ENCODE measurements at places on chromosomes 3 and 15.
A peak's percentile ranks its signal among the peaks of the same experiment; 100 is the strongest.

GRCh38 chr3:67215690-67216089, 217.6 kb downstream of the KBTBD8 start:
- no peak for DNase-seq

GRCh38 chr15:52567871-52568600, 794 bp downstream of the ARPP19 start:
- peak; percentile 58 for DNase-seq

DNA sequence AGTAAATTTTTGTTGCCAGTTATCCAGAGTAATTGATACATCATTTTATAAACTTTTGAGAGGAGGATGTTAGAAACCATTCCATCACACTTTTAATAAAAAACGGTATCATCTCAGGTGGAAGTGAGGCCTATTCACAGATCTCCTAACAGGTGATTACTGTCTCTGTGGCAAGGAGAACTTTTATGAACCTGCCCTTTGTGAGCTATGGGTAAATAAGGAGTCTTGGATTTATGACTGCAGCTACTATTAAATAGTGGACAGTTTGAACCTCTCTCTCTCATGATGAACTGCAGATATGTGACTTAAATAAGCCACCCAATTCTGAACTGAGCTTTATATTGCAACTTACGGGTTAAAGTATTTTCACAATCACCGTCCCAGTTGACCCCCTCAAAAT, 45.7 kb downstream of the ZFAND6 start:
- DNase-seq, result no peak

GRCh38 chr3:29697989-29698388, 417.1 kb downstream of the RBMS3 start:
- peak; percentile 63 for DNase-seq

DNA sequence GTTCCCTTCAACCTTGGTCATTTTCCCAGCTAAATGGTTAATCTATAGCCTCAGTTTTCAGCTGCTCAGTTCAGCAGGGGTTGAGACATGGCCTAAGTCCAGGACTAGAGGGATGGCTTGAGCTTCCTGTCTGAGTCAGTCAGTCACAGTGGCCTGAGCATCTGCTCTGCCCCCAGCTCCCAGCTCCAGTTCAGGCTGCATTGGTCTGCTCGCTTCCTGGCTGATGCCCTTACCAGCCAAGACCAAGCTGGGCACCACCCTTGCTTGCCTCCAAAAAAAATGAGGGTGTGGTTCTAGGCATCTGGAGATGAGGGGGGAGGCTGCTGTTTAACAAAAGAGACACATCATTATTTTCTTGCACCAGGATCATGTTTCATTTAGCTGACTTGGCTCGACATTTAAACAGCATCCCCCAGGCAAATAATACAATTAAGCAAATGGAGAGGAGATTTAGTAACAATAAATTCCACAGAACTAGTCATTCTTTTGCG, 70.7 kb downstream of the WNT5A start:
- DNase-seq, result peak; percentile 85

- no peak for DNase-seq
These were observed 44.5 kb downstream of the CMTM7 start for GRCh38 chr3:32435911-32436815.

GRCh38 chr3:13047296-13048165, 25.7 kb downstream of the IQSEC1 start:
- no peak for DNase-seq

DNA sequence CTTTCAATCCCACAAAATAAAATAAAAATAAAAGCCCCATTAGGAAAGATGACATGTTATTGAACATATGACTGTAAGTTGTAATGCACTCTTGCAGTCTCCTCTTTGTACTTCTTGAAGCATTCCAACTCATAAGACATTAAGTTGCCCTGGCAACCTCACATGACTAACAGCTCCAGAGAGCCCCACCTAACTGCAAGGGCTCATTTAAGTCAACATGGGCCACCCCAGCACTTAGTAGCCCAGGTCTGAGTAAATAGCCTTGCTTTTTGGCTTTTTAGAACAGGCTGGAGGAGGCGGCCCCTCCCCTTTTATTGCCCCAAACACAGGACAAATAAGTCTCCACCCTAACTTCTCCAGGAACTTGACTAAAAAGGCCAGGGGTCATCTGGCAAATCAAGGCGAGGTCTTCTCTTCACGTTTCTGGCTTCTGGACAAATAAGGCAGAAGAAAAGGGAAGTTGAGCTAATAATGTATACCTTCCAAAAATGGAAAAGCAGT, 135.1 kb downstream of the TMCO5A start:
- peak; percentile 88 for DNase-seq

Measured in astrocyte of the spinal cord (primary cell).